ENCODE measurements at places on chromosomes 3 and 15.

DNA sequence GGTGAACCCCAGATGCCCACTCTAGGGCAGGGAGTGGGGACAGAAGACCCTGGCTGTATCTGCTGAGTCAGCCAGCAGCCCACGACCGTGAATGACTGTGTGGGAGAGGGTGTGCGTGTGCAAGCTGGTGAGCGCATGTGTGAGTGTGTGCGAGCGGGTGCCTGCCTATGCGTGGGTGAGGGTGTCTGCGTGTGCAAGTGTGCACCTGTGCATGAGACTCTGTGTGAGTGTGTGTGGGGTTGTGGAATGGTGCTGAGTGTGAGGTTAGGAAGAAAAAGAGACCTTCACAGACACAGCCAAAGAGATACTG is 149.2 kb downstream of the RAB11A start:
- no peak for DNase-seq

GRCh38 chr15:80777137-80777536 is 2.0 kb upstream of the CEMIP start:
- DNase-seq: peak; percentile 88

DNA sequence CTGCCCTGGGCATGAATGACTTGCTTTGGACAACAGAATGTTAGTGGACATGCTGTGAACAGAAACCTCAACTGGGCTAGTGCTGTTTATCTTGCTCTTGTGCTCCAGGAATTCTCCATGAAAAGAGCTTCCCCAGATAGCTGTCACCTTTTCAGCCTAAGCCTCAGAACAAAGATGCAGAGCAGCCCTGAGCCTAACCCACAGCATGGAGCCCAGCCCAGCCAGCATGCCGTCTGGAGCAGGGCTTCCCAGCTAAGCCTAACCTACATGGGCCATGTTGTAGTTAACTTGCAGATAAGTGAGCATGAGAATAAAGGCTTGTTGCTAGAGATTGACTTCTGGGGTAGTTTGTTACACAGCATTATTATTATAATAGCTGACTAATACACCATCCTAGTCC is 48.9 kb downstream of the SCN5A start:
- no peak for DNase-seq

DNA sequence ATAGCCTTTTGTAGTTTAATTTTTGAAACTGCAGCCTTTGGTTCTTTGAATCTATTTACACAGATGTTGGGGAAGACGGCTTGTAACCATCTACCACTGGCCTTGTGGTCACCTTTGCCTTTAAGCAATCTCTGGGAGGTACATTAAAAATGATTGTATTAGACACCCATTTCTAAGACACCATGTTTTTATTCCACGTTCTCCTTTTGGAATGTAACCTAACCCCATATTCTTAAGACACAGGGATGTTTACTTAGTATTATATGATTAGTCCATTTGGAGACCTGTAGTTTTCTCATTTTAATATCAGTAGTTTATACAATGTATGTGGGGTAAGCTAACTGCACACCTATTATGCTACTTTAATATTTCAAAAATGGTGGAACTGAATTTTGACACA is 175.1 kb upstream of the PLSCR5 start:
- no peak for DNase-seq

- peak; percentile 18 for DNase-seq
Measured at GRCh38 chr15:63523306-63523990, 19.1 kb downstream of the USP3 start.

- DNase-seq: no peak
Measured at GRCh38 chr15:44471885-44472455, 44.5 kb downstream of the CTDSPL2 start.
